Urinary bladder (tissue), 4 donors: ENCODE measurements at places on chromosomes 16 and 17.

DNA sequence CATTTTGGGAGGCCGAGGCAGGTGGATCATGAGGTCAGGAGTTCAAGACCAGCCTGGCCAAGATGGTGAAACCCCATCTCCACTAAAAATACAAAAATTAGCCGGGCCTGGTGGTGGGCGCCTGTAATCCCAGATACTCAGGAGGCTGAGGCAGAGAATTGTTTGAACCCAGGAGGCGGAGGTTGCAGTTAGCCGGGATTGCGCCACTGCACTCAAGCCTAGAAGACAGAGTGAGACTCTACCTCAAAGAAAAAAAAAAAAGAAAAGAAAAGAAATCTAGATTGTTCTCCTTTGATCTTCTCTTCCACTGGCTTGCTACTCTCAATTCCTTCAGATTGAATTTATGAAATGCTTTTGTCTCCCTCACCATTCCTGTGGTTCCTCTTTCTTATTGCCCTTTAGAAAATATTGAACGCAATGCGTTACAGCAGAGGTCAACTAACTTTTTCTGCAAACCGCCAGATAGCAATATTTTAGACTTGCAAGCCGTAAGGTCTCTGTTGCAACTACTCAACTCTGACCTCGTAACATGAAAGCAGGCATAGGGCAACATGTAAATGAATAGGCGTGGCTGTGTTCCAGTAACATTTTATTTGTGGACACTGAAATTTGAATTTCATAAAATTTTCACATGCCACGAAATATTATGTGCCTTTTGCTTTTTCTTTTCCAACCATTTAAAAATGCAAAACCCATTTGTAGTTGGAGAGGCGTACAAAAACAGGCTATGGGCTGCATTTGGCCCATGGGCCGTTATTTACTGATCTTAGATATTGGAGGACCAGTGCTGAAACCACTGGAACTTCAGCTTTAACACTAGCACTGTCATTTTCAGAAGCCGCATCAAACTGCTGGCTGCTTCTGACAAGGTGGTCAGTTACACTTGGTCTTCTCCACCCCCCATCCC lies 24.8 kb downstream of the PITPNC1 start:
- DNase-seq: no peak

GRCh38 chr16:88338111-88338510 lies 44.6 kb upstream of the ZNF469 start:
- no peak for DNase-seq

- no peak for DNase-seq
Measured at GRCh38 chr17:64080174-64080618, 49.7 kb downstream of the ERN1 start.

GRCh38 chr17:31877341-31877740 lies 18.3 kb upstream of the COPRS start:
- no peak for DNase-seq

DNA sequence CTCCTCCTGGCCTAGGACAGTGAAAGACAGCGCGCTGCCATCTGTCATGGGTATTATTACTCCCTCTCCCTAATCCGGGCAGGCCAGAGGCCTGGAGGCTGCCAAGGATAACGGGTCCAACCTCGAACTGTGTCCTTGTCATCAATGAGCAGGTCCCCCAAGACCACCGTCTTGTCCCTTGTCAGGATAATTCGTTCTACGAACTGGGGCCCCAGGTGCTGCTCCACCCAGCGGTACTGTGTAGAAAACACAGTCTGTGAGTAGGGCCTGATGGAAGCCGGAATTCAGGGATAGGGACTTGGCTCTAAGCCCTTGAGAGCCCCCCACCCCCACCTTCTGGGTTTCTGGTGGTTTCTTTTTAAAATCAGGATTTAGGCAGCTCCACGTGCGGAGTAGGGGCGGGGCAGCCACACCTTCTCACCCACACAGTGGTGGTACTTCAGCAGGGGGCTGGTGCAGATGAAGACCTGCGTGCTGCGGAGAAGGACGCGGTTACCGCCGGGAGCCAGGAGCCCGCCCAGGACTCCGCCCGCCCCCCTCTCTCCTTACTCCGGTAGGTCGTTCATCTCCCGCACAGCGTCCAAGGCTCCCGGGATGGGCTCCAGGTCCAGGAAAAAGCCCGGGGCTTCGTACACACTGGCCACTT lies 787 bp downstream of the NT5C start:
- no peak for DNase-seq

- no peak for DNase-seq
Measured at GRCh38 chr16:47480410-47480809, 19.3 kb downstream of the PHKB start.

GRCh38 chr16:85864965-85865364 lies 34.0 kb upstream of the IRF8 start:
- DNase-seq: no peak

- DNase-seq: no peak
Measured at GRCh38 chr17:81120149-81120484, 45.2 kb upstream of the PVALEF start.

DNA sequence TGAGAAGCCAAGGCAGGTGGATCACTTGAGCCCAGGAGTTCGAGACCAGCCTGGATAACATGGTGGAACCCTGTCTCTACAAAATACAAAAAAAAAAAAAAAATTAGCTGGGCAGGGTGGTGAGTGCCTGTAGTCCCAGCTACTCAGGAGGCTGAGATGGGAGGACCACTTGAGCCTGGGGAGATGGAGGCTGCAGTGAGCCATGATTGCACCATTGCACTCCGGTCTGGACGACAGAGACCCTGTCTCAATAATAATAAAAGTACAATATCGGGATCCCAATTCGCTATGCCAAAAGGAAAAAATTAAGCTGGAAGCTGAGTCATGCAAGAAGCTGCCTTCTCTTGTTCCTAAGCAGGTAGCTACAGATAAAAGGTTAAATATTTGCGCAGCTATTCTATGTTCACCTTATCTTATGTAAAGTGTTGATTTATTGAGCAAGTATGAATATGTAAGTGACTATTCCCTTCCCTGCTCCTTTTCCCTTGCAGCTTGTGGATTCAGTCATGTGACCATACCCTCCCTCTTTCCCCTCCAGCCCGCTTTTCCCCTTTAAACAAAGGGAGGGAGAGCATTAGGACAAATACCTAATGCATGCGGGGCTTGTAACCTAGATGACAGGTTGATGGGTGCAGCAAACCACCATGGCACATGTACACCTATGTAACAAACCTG lies 112.0 kb downstream of the LITAF start:
- DNase-seq: no peak

DNA sequence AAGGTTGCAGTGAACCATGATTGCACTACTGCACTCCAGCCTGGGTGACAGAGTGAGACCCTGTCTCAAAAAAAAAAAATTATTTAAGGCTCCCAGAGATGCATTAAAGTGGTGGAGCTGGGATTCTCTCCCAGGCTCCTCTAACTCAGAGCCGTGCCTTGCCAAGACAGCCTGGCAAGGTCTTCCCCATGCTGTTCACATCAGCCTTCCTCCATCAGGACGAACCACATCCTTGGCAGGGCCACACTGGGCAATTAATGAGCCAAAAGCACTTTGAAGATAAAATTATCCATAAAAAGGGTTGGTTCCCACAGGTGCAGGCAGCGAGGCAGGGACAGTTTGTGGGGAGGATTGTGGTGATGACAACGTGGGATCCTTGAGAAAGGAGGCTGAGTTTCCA lies 19.8 kb upstream of the BBS2 start:
- DNase-seq: no peak

GRCh38 chr16:82379551-82379950 lies 209.5 kb upstream of the MPHOSPH6 start:
- no peak for DNase-seq

DNA sequence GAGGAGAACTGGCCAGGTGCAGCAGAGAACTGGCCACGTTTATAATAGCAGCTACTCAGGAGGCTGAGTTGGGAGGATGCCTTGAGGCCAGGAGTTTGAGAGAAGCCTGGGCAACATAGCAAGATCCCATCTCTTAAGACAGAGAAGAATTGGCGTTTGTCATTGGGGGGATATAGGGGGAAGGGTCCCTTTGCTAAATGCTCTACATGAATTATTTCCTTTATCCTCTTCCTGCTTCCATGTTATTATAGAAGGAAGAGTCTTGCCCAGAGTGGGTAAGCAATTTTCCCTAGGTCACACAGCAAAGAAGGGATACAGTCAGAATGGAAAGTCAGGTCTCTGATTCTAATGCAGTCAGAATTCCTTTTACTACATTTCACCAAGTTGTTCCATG lies 68.0 kb downstream of the MYH11 start:
- DNase-seq: no peak

DNA sequence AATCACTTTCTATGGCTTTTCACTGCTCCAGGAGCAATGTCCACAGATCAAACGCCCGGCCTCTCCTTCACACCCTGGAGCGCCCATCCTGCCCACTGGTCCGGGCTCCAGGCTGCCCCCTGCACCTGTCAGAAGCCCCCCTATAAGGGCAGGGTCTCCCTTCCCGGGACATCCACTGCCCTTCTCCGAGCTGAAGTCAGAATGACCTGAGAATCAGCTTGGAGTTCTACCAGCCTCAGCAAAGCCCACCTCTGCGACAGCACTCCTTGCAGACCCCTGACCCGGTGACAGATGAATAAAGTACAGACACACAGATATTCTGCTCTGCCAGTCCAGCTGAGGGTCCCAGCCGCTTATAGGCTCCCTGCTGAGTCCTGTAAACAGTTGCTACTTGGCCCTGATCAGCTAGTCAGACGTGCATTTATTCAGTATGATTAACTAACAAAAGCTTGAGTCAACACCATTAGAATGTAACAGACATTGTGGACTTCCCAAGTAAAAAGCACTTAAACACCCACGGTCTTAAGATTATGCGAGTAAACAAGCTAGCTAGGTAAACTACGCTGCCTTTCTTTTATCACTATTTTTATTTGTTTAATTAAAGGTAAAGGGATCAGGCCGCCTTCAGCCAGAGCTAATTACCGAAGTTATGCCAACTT lies 4.8 kb downstream of the SLC7A5 start:
- no peak for DNase-seq

DNA sequence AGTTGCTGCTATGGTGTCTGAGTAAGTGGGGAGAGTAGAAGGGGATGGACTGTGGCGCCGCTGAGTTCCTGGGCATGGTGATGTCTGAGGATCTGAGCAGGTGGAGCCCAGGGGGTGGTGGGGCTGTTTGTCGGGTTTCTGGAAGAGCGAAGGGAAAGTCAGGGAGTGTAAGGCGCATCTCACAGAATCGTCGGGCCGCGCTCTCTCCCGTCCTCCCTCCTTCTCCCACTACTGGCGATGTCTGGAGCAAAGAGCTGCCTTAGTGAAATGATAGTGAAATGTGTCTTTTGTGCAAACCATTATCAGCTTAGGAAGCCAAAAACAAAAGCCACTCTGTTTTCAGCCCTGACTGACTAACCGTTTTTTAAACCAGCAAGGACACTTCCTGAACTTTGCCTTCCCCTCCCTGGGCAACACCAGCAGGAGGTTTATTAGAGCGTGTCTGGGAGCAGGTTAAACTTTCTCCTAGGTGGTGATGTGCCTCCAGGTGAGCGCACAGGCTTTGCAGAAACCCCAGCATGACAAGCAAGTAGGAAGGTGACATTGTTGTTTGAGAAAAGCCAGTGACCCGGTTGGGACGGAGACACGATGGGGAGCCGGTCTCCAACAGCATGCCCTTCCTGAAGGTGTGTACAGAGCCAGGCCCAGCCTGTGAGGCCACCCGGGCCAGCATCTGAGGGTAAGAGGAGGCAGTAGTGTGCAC lies 49.1 kb downstream of the RAB11FIP3 start:
- DNase-seq: no peak

DNA sequence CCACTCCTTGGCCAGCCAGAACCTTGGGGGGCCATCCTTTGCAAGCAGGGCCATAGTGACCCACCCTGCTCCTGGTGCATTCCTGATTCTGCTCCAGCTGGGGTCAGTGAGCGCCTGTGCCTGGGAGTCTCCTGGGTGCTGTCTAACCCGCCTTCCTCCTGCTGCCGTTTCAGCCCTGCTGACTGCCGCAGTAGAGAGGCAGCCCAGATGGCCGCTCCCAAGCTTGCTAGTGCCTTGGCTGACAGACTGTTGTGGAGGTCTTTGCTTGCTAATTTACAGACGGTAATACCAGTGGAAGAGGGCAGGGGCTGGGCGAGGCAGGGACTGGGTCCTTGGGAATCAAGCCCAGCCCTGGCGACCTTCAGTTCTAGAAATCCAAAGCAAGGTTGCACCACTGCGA lies 99.6 kb downstream of the SOCS1 start:
- DNase-seq: no peak

DNA sequence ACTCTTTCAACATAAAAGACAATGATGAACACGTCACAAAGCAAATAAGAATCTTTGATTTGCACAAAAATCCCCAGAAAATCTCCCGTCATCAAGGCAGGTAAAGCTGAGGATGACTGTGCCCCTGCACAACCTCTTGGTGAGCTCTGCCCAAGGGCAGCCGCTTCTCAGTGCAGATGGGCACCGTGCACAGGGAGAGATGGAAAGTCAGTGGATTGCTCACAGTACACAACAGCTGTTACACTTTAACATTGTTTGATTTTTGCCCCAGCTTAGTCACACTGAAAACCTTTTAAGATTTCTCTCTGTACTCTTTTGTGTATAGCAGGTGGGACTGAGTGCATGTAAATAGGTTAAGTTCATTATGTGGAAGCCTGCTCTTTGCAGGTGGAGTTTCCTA lies 104.2 kb downstream of the CDK5R1 start:
- DNase-seq: no peak

DNA sequence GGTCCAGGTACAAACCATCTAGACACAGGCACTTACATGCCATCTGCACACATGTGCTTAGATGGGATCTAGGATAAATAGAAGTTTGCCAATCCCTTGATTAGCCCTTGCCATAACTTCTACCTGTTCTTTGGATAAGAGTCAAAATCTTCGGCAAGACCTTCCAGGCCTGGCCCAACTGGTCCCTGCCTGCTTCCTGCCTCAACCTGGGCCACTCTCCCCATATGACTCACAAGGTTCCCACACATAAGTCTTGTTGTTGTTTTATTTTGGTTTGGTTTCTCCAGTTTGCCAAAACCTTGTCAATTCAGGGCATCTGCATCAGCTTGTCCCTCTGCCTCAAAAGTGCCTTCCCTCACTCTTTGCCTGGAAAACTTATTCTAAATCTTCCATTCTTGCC lies 95.3 kb upstream of the XYLT1 start:
- DNase-seq: no peak
